ENCODE measurements at places on chromosomes 16 and 17.
A peak's percentile ranks its signal among the peaks of the same experiment; 100 is the strongest.

DNA sequence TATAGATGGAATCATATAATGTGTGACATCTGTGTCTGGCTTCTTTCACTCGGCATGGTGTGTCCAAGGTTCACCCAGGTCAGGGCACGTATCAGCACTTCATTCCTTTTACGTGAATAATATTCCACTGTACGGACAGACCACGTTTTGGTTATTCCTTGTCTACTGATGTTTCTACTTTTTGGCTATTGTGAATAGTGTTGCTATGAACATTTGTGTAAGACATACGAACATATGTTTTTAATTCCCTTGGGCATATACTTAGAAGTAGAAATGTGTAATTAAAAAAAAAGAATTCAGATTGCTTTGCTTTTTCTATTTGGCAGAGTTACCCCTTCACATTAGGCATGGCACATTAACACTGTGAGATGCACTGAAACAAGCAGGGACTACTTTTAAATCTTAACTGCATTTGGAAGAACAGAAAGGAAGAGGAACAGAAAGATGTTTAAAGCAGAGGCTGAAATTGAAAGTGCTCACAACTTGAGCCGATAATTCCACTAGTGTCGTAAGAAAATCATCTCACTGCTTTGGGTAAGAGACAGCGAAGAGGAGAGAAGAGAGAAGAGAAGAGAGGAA lies 105.3 kb downstream of the VPS53 start:
- no peak for DNase-seq

GRCh38 chr16:68155425-68155824 lies 70.3 kb downstream of the NFATC3 start:
- DNase-seq, result no peak

DNA sequence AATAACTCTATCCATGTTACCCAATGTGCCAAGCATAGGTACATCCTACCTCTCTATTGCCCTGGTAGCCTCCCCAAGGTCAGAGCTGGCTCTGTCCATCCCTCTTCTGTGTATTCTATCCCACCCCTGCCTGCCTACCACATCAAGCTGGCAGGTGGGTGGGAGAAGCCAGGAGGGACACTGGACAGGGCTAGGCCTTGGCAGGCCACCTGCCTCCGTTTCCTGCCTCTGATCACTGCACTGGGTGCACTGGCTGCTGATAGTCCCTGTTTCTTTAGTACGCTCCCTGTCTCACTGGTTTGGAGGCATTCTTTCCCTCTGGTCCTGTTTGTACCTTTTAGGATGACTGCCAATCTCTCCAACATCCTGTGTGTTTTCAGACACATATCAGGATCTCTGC lies 12.7 kb downstream of the TK2 start:
- DNase-seq, result no peak

DNA sequence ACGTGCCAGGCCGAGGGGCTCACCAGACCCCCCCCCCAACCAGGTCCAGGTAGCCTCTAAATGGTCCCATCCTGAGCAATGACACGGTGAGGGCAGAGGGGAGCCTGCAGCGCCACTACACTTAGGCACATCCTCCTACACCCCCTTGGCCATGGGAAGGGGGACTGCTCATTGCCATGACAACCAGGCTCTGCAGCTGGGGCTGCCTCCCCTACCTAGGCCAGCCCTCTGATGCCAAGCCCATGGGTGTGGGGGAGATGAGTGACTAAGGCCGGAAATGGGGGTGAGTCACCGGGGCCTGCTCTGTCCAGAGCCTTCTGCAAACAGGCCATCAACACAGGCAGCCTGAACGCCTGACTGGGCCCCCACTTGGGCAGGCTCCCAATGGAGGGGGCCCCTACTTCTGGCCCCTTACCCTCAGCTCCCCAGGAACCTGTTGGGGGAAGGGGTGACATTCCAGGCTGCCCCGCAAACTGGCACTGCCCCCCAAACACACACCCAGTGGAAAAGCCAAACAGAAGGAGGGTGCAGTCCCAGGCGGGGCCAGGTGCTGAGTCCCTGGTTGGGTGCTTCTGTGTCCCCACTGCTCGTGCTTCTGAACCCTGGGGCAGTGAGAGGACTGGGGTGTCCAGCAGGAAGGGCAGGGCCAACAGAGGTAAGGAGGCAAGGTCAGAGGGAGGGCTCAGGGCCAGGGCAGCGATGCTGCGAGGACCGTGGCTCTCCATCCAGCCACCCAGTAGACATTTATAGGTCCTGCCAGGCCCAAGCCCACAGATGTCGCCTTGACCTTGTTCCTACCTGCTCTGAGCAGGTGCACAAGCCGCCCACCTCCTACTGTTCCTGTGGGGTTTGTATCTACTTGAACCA lies 8.2 kb downstream of the PLCD3 start:
- DNase-seq, result no peak

DNA sequence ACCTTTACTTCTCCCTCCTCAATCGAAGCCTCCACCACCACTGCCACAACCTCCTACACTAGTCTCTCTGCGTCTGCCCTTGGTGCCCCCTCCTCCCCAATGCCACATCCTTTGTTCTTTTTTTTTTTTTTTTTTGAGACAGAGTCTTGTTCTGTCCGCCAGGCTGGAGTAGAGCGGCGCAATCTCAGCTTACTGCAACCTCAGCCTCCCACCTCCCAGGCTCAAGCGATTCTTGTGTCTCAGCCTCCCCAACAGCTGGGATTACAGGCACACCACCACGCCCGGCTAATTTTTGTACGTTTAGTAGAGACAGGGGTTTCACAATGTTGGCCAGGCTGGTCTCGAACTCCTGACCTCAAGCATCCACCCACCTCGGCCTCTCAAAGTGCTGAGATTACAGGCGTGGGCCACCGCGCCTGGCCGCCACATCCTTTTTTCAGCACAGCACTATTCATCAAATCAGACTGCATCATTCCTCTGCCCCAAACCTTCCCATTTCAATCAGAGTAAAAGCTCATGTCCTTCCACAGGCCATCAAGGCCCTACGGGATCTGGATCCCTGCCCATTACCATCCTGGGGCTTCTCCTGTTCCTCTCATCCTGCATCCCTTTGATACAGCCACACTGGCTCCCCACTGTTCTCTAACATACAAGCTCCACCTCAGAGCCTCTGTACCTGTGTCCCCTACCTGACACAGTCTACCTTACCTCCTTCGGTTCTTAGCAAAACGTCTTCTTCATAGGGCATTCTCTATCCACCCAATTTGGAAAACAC lies 2.0 kb downstream of the KLHL11 start:
- no peak for DNase-seq

- no peak for DNase-seq
Measured at GRCh38 chr16:83925957-83926725, 26.9 kb upstream of the OSGIN1 start.

- DNase-seq, result no peak
Measured at GRCh38 chr16:59432896-59433295, 698.8 kb upstream of the GOT2 start.

GRCh38 chr17:77096570-77097214 lies 44.1 kb upstream of the SEC14L1 start:
- no peak for DNase-seq

- DNase-seq, result no peak
Measured at GRCh38 chr16:3050487-3050886, 4.1 kb downstream of the MMP25 start.

DNA sequence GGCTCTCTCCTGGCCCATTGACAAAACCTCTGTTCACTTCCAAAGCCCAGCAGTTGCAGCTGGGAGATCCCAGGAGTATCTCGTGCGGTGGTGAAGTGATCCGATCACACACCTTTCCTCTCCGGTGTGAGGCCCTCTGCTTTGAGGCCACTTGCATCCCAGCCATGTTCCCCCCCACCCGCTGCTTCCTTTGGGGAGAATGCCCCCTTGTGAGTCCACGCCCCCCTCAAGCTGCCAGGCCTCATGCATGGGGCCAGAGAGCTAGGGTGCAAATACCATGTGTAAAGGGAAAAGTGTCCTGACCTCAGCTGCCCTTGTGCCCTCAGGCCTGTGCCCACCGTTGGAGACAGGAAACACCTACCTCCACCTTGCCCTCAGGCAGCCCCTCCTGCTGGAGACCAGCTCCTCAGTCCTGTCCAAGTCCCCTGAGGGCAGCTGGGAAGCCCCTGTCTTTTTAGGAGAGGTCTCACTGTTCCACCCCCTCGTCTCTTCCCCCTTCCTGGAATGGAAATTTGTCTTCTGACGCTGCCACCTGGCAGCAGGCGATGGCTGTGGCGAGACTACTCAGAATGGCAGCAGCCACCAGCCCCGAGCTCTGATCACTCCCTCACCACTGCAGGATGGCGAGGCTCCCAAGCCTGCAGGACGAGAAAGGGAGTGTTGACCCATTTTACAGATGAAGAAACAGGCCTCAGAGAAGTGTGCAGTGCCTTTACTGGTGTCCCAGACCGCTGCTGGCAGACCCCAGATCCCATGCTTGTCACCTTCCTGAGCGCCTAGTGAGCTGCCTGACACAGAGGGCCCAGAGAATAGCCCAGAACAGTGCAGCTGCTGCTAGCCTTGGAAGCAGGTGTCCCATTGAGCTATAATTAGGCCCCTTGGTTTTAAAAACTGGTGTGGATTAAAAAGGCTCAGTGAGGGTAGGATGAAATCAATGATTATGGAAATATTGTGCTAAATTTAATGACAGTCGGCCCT lies 120.6 kb upstream of the CACNG5 start:
- DNase-seq, result peak; percentile 53

DNA sequence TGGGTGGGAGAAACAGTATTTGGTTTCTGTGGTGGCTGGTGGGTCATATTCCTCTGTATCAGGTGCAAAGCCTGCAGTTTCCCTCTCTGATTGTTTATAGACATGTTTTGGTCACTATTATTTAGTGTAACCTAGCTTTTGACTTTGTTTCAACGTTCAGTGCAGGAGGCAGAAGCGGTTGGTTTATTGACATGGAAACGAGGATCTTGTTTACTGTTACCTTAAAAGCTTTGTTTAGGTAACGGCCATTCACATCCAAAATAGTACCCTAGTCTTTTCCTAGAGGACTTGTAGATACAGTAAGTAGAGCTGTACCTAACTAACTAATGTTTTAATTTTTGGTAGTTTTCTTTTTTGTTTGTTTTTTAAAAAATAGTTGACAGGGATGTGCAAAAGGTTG lies 3.5 kb downstream of the MSI2 start:
- DNase-seq, result no peak

DNA sequence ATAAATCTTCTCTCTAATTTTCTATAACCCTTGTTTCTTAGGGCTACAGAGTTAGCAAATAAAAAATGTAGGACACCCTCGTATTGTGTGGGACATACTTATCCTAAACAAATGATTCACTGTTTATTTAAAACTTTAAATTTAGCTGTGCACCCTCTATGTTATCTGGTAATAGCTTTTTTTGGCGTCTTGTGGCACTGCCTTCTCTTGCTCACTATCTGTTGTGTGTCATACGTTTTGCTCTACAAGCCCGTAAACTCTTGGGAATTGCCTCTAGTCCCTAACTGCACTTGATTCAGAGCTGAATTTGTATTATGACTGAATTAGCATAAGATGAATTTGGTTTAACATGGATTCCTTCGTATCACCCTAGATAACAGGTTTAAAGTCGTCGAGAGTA lies 144.3 kb upstream of the MYOCD start:
- DNase-seq, result no peak

- peak; percentile 43 for DNase-seq
Measured at GRCh38 chr16:7086822-7087616, 245.6 kb upstream of the RBFOX1 start.

DNA sequence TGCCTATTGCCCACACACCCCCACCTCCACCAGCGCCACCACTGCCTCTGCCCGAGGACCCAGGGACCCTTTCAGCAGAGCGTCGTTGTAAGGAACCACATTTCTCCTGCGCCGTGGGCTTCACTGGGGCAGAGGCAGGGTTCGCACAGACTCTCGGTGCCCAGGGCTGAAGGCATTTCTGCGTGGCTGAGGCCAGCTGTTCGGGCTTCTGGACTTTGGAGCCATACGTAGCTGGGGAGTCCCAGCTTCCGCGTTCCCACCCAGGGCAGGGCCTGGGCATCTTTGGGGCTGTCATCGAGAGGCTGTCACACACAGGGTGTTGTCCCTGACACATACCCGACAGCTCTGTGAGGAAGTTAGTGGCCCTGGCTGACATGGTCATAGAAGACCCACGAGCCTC lies 16.0 kb upstream of the SMIM5 start:
- DNase-seq, result no peak
